ENCODE measurements at places on chromosomes 12 and 14.

- DNase-seq = no peak
Observed at GRCh38 chr14:39364509-39364908, 67.7 kb downstream of the FBXO33 start.

- DNase-seq = no peak
Observed at GRCh38 chr12:109722721-109723094, 9.1 kb downstream of the FAM222A start.

DNA sequence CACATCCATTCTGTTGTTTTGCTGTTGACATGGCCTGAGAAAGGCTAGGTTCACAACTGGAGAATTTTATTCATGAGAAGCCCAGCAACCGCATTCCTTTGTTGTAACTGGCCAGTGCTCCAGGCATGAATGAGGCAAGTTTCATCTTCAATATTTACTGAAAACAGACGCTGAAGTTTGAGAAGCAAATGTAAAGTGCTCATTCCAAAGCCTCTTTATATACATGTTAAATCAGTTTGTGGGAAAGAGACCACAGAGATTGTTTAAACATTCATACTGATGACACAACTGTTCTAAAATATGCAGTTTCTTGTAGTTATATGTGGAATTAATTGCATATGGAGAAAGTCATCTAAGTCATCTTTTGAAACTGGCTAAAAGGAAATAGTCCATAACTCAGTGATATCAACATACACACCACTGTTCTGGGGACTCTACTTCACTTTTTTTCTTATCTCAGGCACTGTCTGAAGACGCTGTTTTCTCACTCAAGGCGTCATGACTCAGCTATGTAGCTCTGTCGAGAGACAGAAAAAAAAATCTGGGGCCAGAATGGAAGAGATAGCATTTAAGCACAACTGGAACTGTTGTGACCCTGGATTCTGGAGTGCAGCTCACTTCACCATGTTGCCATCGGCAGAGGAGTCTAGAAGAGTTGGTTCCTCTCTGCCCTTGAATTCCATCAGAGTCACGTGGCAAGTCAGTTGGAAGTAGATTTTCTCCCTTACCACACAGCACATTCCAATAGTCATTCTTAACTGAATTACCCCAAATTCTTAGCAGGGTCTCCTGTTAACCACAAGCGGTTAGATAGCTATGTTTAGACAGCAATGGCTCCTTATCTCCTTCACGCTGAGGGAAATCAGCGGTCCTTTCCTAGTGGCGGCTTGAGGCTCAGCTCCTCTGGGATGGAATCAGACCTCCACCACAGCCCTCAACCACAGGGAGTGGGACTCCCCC, 258.4 kb upstream of the HMGA2 start:
- no peak for DNase-seq

DNA sequence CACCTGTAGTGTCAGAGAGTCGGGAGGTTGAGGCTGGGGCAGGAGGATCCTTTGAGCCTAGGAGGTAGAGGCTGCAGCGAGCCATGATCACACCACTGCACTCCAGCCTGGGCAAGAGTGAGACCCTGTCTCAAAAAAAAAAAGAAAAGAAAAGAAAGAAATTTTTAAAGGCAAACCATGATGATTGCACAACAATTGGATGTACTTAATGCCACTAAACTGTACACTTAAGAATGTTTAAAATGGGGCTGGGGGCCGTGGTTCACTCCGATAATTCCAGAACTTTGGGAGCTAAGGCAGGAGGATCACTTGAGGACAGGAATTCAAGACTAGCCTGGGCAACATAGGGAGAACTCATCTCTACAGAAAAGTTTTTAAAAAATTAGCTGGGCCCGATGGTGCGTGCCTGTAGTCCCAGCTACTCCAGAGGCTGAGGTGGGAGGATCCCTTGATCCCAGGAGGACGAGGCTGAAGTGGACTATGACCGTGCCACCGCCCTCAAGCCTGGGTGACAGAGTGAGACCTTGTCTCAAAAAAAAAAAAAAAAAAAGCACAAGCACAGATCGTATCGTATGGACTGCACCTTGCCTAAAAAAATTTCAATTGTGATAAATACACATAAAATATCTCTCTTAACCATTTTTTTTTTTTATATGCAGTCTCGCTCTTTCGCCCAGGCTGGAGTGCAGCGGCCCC, 32.7 kb downstream of the JAG2 start:
- no peak for DNase-seq

GRCh38 chr14:104278214-104278534, 139.8 kb downstream of the KIF26A start:
- no peak for DNase-seq

DNA sequence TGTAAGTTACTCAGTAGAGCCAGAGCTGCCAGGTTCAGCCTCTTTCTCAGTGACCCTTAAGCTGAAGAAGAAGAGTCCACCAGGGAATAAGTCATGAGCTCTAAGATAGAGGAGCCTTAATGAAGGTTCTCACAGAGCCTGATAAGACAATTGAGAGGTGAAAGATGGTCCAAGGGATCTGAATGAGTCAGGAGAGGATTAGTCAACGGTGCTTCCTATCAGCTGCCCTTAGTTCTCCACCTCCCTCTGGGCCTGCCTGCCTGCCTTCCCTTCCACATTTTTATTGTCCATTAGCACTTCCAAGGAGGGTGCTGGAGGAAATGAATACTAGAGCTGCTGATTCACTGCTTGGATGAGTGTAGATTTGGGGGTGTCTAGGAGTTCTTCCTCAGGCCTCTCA, 161.7 kb upstream of the RMST start:
- no peak for DNase-seq

GRCh38 chr12:13094367-13094766, 9.1 kb downstream of the GSG1 start:
- no peak for DNase-seq

DNA sequence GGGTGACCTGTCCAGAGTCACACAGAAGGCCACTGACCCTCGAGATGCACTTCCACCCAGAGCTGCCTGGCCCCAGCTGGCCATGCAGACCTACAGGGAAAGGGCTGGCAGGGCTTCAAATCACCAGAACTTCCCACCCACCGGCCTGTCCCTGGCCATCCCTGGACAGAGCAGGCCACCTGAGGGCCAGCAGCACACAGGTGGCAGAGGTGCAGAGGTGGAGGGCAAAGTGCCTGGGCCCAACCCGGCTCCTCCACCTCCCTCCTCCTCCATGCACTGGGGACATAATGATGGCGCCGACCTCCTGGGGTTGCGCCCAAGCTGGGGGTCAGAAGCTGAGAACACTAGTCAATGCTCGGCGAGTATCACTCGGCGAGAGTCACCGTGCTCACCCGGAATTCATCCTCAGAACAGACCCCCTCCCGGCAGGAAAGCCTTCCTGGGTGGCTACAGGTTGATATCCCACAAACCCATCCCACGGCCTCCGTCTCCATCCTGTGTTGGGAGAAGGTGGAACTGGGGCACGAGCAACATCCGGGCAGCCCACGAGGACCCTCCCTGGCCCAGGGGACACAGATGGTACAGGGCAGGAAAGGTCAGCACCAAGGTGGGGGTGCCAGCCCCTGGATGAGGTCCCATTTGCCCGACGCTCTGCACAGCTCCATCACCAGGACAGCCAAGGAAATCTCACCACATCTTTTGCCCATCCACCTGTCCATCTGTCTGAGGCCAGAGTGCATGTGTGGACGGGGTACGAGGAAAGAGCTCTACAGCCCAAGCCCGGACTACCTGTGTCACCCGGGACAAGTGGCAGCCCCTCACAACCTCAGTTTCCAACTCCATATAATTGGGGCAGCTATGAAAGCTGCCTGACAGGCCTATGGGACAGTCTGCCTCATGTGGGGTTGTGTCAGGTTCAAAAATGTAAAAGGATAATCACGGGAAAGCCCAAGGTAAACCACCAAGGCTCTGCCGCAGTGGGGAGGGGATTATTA, 10.8 kb downstream of the BEGAIN start:
- no peak for DNase-seq

GRCh38 chr12:49568442-49569162, 660 bp upstream of the MCRS1 start:
- peak; percentile 14 for DNase-seq

DNA sequence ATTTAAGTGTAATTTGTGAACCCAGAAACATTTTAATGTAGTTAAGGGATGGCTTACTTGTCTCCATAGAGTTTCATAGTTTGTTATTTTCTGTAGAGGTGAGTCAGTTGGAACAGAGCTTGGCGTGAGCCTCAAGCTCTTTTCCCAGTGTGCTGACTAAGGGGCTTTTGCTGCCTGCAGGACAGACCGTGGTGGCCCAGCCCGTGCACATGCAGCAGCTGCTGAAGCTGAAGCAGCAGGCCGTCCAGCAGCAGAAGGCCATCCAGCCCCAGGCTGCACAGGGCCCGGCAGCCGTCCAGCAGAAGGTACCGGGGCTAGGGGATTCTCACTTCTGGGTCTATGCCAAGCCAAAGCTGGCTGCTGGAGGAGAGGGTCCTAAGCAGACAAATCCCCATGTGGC, 76.9 kb downstream of the DDX51 start:
- no peak for DNase-seq

- DNase-seq = peak; percentile 24
Observed at GRCh38 chr12:117134059-117134458, 34.8 kb upstream of the TESC start.

DNA sequence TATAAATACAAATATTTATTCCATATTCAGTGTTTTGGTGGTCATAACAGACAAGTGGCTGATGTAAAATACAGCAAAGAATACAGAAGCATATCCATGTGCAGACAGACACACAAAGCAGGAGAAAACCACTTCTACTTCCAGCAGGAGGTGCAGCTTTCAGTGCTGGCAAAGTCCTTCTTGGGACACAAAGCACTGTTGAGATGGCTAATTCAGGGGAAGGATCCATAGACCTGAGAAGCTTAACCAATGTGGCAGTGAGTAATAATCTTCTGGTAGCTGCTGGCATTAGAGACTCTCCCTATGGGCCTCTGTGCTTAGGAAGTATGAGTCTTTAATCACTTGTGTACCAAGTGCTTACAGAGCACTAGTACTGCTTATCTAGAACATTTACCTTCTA, 26.8 kb downstream of the AMN1 start:
- no peak for DNase-seq

DNA sequence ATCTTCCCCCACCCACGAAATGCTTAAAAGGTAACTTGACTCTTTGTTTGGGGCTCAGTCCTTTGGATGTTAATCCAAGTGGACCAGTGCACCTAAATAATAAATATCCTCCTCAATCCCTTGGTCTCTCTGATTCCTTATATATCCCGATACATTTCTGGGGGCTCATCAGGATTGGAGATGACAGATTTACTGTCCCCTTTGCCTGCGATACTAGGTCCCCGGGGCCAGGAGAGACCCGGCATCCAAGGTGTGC, 26.3 kb downstream of the KLRK1 start:
- no peak for DNase-seq

GRCh38 chr12:49279706-49280159, 14.9 kb downstream of the TUBA1C start:
- no peak for DNase-seq

DNA sequence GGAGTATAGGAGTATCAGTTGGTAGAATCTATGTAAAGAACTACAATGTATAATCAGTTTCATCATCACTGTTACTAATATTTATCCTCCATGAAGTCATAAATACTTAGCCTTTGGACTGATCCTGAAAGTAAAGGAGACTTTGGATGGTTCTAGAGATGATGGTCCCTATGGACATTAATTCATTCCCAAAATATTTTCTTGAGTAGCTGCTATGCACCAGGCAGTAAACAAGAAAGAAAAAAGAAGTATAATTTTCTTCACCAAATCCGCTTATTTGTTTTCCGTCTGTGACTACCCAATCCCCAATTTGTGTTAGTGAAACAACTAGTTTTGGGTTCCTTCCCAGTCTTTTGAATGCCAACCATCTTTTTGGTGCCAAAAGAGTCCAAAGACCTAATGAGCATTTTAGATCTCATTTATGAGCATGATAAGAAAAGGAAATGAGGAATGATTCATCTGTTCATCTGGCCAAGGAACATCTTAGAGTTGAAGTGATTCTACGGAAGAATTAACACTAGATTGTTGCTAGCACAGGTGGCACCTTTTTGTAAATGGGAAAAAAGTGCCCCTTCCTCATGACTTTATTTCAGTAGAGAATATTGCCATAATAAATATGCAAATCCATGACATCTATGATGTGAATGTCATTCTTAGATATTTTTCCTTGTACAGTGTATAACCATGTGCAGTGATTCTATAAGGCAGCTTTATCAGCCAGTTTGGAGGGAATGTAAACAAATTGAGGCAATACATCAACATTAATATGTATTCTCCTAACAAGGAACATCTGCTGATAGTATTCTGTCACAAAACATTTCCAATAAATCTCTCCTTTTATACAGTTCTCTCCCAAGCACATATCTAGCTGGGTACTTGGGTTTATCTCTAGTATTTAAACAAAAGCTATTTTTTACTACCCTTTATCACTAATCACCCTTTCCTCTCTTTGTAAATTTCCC, 85.1 kb upstream of the CCDC91 start:
- no peak for DNase-seq

GRCh38 chr14:67766035-67766680, 50.2 kb downstream of the ZFYVE26 start:
- no peak for DNase-seq

DNA sequence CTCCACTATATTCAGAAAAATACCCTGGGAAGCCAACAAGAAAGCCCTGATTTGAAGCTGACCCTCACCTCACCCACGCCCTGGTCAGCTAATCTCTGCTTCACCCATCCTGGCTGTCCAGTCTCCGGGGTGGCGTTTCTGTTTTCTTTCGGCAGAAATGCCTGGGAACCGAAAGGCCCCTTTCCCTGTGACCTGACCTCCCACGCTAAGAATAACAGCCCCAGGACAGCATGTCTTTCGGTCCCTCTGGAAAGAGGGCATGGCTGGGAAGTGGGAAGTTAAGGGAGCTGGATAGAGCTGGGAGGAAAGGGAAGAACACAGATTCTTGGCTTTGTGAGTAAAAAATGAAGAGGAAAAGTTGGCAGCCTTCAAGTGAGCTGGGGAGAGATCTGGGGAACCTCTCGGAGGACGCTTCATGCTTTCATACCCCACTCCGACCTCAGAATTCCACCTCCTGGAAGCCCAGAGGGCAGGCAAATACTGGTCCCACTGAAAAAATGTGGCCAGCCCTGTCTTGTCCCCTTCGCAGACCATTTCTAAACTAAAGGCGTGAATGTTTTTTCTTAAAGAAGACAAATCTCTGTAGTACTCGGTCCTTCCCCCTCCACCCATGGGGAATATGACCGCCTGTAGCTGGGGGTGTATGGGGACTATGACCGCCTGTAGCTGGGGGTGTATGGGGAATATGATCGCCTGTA, 163.0 kb upstream of the FKBP4 start:
- DNase-seq = no peak

GRCh38 chr12:10027311-10027710, 3.2 kb upstream of the CLEC9A start:
- DNase-seq = no peak

DNA sequence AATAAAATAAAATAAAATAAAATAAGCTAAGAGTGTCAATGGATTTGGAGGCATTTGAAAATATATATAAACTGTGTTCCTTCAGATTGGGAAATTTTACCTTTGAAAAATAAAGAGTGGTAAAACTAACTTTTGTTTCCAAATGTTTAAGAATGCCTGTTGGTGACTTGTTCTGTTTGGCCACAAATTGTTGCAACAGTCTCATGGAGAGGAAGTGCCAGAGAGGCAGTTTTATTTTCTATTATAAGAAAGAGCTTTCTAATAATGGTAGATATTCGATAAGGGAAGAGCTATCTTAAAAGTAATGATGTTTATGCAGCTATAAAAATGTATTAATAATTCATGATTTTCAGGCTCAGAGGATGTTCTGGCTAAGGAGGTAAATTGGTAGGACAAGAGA, 68.8 kb upstream of the MDGA2 start:
- DNase-seq = no peak

- DNase-seq = no peak
Observed at GRCh38 chr14:81222691-81223090, 1.9 kb upstream of the GTF2A1 start.

- DNase-seq = no peak
Observed at GRCh38 chr12:59041241-59042121, 121.2 kb upstream of the LRIG3 start.

All from CD4-positive, alpha-beta T cell treated with Interleukin-21 for 1 hour (primary cell).